ENCODE measurements at places on chromosomes 2 and 18.

GRCh38 chr2:37361994-37362698 lies 17.7 kb downstream of the QPCT start:
- DNase-seq, result no peak

DNA sequence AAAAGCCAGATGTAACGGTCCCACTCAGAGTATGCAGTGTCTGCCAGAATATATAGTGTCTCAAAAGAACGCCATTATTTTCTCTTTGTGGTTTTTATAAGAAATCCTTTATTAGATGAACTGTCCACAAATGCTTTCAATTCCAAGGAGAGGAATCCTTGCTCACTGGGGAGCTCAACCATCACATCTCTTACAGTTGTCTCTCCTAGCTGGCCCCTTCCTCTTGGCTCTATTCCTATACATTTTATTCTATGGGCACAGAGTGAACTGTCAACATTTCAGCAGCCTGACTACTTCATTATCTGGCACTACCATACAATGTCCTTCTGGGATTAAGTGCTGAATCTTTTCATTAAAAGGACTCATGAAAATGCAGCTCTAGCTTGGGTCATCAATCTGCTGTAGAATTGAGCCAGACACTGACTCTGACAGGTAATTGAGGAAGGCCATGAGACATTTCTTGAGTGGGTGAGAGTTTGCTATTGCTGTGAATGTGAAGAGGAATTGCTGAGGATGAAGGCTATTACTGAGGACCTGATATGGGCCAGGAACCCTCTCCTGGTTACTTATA lies 96.5 kb upstream of the THOC1 start:
- DNase-seq, result no peak

DNA sequence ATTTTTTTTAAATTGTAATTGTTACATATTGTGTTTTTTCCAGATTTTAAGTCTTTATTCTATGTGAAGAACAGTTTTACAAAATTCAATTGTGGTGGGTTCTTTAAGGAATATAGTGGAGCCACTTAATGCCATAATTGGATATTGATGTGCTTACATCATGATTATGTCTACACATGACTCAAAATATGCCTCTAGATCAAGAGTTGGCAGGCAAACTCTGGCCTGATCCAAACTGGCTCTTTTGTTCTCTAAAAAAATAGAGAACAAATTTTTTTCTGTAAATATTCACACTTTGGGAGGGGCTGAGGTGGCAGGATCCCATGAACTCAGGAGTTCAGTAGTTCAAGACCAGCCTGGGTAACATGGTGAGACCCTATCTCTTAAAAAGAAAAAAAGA lies 8.3 kb downstream of the EHBP1 start:
- no peak for DNase-seq

GRCh38 chr2:120510751-120511395 lies 164.9 kb downstream of the INHBB start:
- DNase-seq, result no peak

DNA sequence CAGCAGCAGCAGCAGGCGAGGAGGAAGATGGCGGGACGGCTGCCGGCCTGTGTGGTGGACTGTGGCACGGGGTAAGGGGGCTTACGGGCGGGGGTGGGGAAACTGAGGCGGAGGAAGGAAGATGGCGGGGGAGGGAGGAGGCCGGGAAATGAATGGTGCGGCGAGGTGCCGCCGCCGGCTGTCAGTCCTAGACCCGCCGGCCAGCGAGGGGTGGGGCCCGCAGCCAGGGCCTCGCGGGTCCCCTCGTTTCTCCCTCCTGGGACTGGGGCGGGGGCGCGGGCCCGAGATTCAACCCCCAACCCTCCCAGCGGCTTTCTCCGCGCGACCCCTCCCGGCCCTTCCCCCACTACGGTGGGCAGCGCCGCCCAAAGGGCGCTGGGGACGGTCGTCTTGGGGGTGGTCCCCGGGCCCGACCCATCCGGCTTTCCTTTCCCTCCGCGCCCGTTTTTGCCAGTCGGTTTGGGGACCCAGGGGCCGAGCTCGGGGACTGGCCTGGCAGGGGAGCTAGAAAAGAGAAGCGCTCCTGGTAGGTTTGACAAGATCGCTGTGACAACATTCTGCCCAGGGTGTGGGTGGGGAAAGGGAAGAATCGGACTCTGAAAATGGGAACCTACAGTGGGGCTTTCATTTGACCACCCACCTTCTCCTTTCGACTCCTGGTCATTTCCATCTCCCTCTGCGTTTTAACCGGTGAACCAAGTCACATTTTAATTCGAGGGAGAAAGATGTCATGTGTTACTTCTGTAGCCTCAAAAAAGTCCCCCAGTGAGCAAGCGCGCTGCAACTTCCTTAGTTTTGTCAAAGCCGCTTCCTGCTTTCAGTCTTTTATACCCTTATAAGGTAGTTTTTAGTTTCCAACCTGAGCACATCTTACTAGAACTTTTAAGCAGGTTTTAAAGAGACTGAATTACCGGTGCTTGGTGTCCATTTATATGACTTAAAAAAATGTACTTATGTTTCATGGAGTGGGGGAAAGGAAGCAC lies 655 bp downstream of the ACTR3 start:
- DNase-seq, result peak; percentile 73

- DNase-seq, result no peak
Observed at GRCh38 chr18:44453505-44453904, 227.2 kb upstream of the SETBP1 start.

DNA sequence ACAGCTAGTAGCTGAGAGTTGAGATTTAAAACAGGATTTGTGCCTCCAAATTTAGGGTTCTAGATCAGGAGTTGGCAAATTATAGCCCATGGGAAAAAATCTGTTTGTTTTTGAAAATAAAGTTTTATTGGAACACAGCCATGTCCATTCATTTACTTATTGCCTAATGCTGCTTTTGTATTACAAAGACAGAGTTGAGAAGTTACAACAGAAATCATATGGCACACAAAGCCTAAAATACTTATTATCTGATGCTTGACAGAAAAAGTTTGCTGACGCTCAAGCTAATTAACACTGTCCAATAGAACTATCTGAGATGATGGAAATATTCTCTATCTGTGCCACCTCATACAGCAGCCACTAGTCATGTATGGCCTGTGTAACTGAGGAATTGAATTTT lies 229.1 kb upstream of the RASGRP3 start:
- DNase-seq, result no peak

GRCh38 chr18:58076052-58076451 lies 32.0 kb downstream of the NEDD4L start:
- DNase-seq, result no peak

DNA sequence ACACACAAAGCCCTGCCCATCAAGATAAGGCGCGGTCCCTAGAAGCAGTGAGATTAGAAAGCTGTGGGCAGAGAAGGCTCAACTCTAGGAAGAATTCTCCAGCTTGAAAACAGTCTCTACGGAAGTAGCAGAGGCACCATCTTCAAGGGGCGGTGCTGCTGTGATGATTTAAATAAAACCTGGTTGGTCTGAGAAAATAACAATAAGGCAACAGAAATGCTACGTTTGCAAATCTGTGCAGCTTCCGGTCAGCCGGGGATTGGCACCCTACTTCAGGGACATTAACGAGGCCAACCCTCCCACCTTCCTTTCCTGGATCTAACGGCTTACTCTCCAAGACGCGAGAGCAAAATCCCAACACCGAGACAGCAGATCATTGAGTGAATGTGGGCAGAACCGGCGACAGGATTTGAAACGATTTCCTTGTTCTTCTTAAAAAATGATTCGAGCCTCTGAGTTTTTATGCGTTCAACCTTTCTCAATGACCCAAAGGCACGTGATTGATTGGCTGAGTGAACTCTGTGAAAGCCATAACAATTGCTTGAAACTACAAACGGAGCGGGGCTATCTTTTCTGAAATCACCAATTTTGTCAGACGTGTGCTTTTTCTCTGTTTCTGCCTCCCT lies 93.7 kb upstream of the ZNF516 start:
- peak; percentile 9 for DNase-seq

GRCh38 chr2:13515254-13515653 lies 798.5 kb downstream of the TRIB2 start:
- DNase-seq, result no peak

- no peak for DNase-seq
Observed at GRCh38 chr2:190551928-190552327, 17.4 kb upstream of the NEMP2 start.

DNA sequence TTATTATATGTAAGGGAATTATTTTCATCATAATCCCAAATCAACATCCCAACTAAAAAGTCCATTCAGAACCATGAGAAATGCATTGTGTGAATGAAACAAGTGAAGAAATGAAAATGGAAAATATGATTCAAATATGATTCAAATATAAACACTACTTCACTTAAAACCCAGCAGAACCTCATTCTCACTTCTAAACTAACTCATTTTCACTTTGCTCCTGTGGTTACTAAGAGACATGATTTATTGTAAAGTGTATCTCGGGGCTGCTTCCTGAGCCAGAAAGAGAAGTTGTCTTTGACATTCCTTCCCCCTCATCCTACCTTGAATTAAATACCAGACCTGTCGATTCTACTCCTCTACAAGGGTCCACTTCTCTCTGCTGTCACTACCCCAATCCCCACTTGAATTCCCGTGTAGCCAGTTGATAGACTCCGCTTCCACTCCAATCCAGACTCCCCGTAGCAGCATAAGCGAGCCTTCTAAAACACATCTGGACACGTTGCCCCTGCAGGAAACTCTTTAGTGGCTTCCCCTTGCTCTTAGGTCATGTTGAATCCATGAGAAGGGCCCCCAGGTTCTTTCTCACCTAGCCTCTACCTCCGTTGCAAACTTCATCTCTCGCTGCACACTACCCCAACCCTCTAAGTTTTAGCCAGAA lies 697.0 kb upstream of the ID2 start:
- no peak for DNase-seq

Measured in ELR (cell line).